ENCODE measurements at places on chromosomes 7 and 10. TPM values are rescaled to one million over a fixed set of nuclear protein-coding genes. Genes with fewer than 3 reads are reported as not detected.

DNA sequence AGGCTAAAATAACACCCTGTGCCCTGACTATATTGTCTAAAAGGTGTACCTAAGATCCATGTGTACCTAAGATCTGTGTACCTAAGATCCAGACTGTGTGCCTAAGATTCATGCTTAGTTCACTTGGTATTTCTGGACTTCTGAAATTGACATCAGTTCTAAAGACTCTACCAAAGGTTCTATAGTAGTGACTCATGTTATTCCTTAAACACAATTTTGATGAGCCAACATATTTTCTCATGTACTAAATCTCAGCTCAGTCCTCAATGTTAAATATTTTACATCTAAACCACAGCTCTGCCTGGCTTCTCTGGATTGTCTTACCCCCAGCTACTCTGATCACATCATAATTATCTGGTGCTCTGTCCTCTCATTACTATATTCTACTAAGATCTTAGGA is 802.3 kb upstream of the SORCS1 start:
- H3K36me3 ChIP-seq = no peaks in the 10 kb centered on the region
- H3K27me3 ChIP-seq = no peaks in the 10 kb centered on the region
- no peak for DNase-seq
- no peak overlapping the region for H3K4me3 ChIP-seq
- H3K27ac ChIP-seq = no peak overlapping the region

GRCh38 chr7:143331179-143331801 is 15.4 kb downstream of the CLCN1 start:
- H3K27ac ChIP-seq = no peak overlapping the region
- peaks cover 14% of the 10 kb centered on the region for H3K27me3 ChIP-seq
- no peak for DNase-seq
- peaks cover 7% of the 10 kb centered on the region for H3K36me3 ChIP-seq

DNA sequence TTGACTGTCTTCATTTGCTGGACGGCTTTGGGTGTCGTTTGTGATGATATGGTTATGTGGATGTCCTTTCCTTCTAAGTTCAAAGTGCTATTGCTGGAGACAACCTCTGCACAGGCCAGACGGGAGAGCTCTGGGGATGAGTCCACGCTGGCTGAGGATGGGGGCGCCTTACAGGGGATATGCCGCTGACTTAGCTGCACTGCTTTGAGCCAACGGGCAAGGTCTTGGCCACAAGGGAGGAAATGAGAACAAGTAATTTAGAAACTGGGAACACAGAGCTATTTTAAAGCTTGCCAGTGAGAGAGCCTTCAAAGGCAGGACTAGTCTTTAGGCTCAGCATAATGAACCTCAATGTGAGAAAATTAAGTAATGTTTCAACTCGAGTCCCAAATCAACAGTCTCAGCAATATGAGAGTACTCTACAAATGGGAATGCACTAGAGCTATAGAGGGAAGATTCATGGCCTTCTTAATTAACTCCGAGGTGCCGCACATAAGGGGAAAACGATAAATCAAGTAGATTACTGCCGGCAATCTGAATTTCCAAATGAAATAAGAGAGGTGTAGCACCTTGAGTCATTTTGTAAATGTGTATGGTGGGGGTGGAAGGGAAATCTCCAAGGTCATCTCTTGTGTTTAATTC is 209.3 kb downstream of the JAZF1 start:
- peaks cover 2% of the 10 kb centered on the region for H3K36me3 ChIP-seq
- no peaks in the 10 kb centered on the region for H3K27me3 ChIP-seq
- peak overlapping the region; percentile 19 for H3K4me3 ChIP-seq
- peaks cover 23% of the 10 kb centered on the region for H3K4me1 ChIP-seq
- no peak for DNase-seq

GRCh38 chr10:121668314-121669027 is 70.2 kb upstream of the FGFR2 start:
- no peak overlapping the region for H3K4me3 ChIP-seq
- peaks cover 16% of the 10 kb centered on the region for H3K27me3 ChIP-seq
- DNase-seq = no peak
- no peaks in the 10 kb centered on the region for H3K4me1 ChIP-seq
- no peak overlapping the region for H3K27ac ChIP-seq

GRCh38 chr7:33130184-33130583 is 820 bp downstream of the BBS9 start:
- no peak for DNase-seq
- H3K27me3 ChIP-seq = no peaks in the 10 kb centered on the region
- peak overlapping the region; percentile 95 for H3K4me3 ChIP-seq
- H3K4me1 ChIP-seq = peaks cover 20% of the 10 kb centered on the region
- peaks cover 2% of the 10 kb centered on the region for H3K36me3 ChIP-seq

DNA sequence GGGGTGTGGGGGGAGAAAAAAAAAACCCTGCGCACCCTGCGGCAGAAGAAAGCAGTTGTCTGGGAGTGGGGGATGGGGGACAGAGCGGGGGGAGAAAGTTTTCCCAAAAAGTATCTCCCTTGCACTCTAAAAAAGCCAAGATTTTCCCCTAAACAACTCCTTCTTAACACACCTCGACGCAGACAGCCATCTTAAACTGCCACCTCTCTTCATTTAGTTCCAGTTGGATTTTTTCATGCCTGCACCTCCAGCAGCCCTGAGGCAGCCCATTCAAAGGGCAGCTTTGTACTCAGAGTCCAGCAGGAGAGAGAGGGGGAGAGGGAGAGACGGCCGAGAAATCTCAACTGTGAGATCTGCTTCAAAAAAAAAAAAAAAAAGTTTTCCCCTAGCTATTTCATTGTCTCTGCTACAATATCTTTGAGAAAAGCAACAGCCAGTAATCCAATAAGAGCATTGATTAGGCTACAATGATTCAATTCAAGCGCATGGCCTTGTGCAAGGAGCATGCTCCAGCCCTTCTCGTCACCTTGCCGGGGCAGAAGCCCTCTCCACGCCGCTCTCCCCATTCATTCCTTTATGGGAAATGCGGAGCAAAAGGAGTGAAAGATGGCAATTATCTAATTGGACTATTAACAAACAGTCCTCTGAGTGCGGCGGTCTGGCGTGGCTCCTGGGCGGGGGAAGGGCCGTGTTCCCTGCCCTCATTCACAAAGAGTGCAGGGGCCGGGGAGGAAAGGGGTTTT is 939 bp upstream of the VAX1 start:
- H3K4me1 ChIP-seq = peaks cover 6% of the 10 kb centered on the region
- peaks cover 63% of the 10 kb centered on the region for H3K27me3 ChIP-seq
- DNase-seq = no peak
- H3K27ac ChIP-seq = no peak overlapping the region
- peaks cover 3% of the 10 kb centered on the region for H3K36me3 ChIP-seq
- no peak overlapping the region for H3K4me3 ChIP-seq

DNA sequence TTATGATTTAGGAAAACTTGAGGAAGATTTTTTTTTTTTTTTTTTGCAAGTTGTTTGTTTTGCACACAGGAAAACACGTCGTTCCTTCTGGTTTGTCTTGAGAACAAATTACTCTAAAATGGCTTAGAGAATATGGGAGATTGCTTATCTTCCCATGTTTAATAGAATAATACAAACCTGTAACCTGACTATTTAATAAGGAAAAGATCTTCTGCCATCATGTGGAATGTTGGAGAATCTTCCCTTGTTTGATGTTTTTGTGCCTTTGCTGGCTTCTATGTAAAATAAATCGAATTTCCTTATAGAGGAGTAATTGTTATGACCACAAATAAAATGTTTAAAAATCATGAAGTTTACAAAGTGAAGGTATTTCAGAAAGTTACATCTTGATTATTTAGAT is 818.8 kb downstream of the GATA3 start:
- H3K27me3 ChIP-seq = peaks cover 25% of the 10 kb centered on the region
- H3K4me1 ChIP-seq = no peaks in the 10 kb centered on the region
- no peaks in the 10 kb centered on the region for H3K36me3 ChIP-seq
- no peak overlapping the region for H3K27ac ChIP-seq
- DNase-seq = no peak
- no peak overlapping the region for H3K4me3 ChIP-seq

GRCh38 chr7:3412871-3413270 is 111.8 kb downstream of the SDK1 start:
- H3K4me3 ChIP-seq = no peak overlapping the region
- peaks cover 66% of the 10 kb centered on the region for H3K27me3 ChIP-seq
- H3K4me1 ChIP-seq = peaks cover 8% of the 10 kb centered on the region
- H3K27ac ChIP-seq = no peak overlapping the region
- no peaks in the 10 kb centered on the region for H3K36me3 ChIP-seq

GRCh38 chr7:47248797-47249196 is 333.1 kb downstream of the TNS3 start:
- no peaks in the 10 kb centered on the region for H3K4me1 ChIP-seq
- H3K27me3 ChIP-seq = peaks cover 6% of the 10 kb centered on the region
- no peaks in the 10 kb centered on the region for H3K36me3 ChIP-seq
- DNase-seq = no peak
- no peak overlapping the region for H3K4me3 ChIP-seq
- H3K27ac ChIP-seq = no peak overlapping the region

DNA sequence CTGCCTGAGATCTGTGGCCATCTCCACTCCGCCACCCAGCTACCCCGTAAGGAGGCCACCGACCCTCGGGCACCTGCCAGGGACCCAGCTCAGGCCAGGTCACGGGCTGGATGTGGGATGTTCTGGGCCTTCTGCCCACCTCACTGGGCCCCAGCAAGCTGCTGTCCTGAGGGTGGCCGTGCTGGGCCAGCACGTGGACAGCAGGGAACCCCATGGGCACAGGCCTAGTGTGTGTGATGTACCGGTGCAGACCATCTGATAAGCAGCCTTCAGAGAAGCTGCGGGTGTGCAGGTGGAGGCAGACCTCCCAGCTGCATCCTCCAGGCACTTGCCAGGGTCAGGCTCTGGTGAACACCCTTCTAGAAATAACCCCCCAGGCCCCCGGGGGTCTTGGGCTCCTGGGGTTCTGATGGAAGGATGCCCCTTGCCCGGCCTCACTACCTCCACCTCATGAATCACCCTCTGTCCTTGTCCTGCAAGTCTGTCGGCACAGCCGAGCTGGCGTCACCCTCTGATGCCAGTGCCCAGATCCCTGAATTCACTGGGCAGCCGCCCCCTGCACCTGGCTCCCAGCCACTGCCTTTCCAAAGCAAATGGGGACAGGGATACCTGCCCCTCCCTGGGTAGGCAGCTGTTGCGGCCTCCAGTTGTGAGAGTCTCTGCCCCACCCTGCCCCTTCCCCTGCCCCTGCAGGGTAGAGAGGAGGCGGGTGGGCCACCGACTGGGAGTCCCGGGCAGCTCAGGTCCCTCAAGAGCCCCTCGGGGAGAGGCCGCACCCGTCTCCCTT is 139.8 kb downstream of the FAM53B start:
- H3K36me3 ChIP-seq = no peaks in the 10 kb centered on the region
- peaks cover 12% of the 10 kb centered on the region for H3K4me1 ChIP-seq
- no peak overlapping the region for H3K4me3 ChIP-seq
- no peaks in the 10 kb centered on the region for H3K27me3 ChIP-seq
- H3K27ac ChIP-seq = peak overlapping the region; percentile 43
- no peak for DNase-seq

GRCh38 chr7:127667017-127667670 is 15.2 kb downstream of the SND1 start:
- H3K4me1 ChIP-seq = peaks cover 54% of the 10 kb centered on the region
- peak overlapping the region; percentile 80 for H3K27ac ChIP-seq
- DNase-seq = no peak
- no peak overlapping the region for H3K4me3 ChIP-seq

DNA sequence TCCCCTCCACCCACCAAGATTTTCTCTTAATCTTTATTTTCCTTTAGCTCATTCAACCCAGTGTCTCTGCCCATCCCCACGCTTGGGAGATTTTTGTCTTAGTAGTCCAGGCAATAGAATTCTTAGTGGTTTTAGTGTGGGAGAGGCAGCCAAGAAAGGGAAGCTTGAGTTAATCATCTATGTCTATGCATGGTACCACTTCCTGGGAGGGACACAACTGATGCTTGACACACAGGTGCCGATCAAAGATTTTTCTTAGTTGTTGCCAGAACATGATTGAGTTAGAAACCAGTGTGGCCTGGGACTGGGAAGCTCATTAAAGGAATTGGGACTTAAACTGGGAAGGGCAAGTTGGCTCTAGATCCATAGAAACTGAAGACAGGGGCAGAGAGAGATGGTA is 3.1 kb downstream of the STRA8 start:
- peaks cover 13% of the 10 kb centered on the region for H3K27me3 ChIP-seq
- no peak for DNase-seq
- H3K27ac ChIP-seq = no peak overlapping the region
- no peak overlapping the region for H3K4me3 ChIP-seq
- no peaks in the 10 kb centered on the region for H3K4me1 ChIP-seq
- H3K36me3 ChIP-seq = no peaks in the 10 kb centered on the region

DNA sequence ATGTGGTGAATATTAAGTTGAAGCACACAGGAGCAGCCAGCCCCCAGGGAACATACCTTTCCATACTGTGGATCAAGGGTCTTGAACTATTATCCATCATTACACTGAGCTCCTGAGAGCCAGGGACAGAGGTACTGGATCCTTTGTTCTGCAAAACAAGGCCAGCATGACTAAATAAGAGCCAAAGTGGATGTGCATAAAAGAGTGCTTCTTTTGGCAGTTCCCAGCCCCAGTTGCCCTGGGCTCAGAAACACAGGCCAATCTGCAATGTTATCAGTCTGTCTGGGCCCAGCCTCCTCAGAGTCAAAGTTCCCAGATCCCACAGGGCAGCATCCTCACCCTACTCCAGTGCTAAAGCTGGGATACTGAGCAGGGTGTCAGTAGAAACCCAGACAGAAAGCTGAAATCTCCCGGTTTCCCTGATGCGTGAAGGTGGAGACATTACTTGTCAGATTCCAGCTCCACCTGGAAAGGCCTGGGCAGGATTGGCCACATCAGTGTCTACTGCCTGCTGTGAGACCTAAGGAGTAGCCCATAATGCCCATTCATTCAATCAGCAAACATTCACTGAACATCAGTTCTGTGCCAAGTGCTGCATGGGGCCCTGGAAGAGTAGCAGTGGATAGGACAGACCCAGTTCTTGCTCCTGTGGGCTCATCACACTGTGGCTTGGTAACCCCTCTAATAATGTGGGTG is 342.7 kb downstream of the CXCL12 start:
- H3K4me3 ChIP-seq = no peak overlapping the region
- peaks cover 21% of the 10 kb centered on the region for H3K27me3 ChIP-seq
- H3K36me3 ChIP-seq = no peaks in the 10 kb centered on the region
- H3K4me1 ChIP-seq = no peaks in the 10 kb centered on the region

DNA sequence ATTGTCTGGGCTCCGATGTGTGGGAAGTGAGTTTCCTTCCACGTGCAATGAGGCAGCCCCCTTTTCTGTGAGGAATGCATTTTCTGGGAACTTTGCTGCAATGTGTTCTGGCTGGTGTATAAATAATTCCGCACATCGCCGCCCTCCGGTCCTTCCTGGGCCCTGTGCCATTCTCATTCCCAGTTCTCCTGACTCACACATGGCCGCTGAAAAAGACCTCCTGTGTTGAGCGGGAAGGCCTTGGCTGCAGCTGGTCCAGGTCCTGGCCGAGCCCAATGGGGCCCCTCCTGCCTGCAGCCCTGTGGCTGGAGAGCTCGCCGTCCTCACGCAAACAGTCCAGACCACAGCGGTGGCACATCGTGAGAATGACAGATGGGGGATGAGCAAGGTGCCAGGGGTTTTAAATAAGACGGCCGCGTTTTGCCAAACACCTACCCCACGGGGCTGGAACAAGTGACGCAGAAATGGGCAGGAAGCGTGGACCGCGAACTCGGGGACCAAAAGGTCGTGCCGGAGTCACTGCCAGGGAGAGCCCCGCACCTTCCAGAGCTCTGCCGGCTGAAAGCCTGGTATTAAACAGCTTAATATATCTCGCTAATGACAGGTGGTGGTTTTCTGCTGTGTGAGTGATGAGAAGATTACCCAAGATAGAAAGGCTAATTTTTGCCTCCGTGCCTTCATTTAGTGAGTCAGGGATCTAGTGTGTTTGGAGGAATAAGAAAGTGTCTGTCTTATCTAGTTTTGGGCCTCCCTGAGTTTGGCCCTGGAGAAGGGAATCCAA is 37.0 kb downstream of the FAM20C start:
- H3K27me3 ChIP-seq = peaks cover 12% of the 10 kb centered on the region
- no peak overlapping the region for H3K4me3 ChIP-seq
- no peaks in the 10 kb centered on the region for H3K4me1 ChIP-seq

The CRHR2 gene
- not detected for total RNA-seq

The TRIM8 gene
- total RNA-seq = 63.6 TPM

The PTPRN2 gene
- 0.42 TPM for total RNA-seq

The AGBL3 gene
- 2.4 TPM for total RNA-seq

The URGCP gene
- total RNA-seq = 22.0 TPM

The CEP55 gene
- 0.63 TPM for total RNA-seq

The LOXL4 gene
- total RNA-seq = not detected
